Glomerular endothelial cell (primary cell): ENCODE measurements at places on chromosomes 5 and 9.

- DNase-seq, result no peak
These were observed 455 bp downstream of the KIF20A start for GRCh38 chr5:138179277-138179857.

DNA sequence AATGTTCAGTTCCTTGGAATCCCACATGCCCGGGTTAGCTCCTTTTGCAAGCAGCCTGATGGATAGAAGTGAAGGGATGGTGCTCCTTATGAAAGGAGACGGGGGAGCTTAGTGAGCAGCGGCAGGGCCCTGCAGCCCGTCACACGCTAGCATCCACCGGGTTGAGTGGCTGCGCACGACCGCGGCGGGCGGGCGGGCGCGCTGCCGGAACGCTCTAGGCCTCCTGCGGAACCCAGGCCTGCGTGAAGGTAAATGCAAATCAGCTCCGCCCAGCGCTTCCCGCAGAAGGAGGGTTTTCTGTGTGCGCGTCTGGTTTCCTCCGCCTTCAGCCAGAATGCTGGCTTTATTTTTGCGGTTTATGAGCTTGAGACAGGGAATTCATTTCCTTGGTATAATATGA lies 19.8 kb downstream of the IL12B start:
- DNase-seq, result no peak

DNA sequence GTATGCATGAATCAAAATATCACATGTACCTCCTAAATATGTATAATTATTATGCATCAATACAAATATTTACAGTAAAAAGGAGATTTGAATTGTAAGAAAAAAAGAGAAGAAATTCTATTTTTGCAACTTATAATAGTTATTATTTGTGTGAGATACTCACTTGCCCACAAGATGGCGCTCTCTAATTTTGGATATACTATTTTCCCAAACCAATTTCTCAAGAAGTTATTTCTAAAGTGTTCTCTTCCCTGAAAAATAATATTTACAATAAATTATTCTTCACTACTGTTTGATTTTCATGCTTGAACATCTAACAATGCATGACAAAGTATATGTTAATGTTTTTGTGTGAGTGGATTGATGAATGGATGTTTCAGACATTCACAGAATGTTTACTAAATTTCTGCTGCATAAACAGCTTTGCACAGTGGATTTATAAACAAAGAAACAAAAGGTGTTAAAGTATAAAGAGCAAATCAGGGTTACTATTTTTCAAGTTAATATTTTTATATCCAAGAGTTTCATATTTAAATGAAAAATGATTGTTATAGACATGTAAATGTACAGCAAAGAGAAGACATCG lies 503.4 kb downstream of the PDE4D start:
- no peak for DNase-seq

DNA sequence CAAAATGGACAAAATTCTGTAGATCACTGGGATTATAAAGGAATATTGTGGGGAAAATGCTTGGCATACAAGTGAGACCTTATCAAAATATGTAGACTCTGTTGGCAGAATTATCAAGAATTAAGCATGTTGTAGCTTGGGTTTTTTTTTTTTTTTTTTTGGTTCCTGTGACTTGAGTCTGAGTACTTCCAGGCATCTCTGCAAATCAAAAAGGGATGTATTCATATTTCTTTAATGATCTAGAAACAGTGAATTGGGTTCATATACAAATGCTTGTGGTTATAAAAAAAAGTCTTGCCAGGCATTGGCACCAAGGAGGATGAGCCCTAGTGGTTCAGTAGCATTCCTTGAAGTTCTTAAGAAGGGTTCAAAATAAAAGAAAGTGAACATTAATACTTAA lies 292.2 kb downstream of the ARHGAP26 start:
- DNase-seq, result no peak

DNA sequence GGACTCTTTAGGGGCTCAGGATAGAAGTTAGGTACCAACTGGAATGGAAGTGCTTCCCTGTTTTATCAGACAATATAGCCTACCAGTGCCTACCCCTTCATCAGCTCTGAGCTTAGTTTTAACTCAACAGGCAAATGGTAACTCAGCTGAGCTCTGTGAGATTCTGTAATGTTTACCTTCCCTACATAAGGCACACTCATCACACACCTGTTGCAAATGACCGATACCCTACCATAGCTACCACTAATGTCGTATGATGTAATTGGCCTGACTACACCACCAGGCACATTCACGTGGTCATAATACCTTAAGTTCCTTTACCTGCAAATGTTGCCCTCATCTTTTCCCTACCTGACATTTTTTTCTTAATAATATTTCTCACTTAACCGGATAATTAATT lies 254.8 kb downstream of the ADGRV1 start:
- DNase-seq, result no peak

- DNase-seq, result no peak
These were observed 2010.0 kb upstream of the WWC1 start for GRCh38 chr5:166281433-166281832.

GRCh38 chr5:144812763-144813162 lies 642.1 kb downstream of the KCTD16 start:
- no peak for DNase-seq

GRCh38 chr5:176630681-176631222 lies 277 bp downstream of the EIF4E1B start:
- no peak for DNase-seq

- no peak for DNase-seq
These were observed 451.9 kb downstream of the TMEM38B start for GRCh38 chr9:106146066-106146840.
